Hypothalamus (tissue), 51 donors: ENCODE measurements at places on chromosomes 5 and 9.

- DNase-seq = no peak
Measured at GRCh38 chr5:32083981-32084430, 90.1 kb downstream of the GOLPH3 start.

GRCh38 chr5:57166276-57166675 is 7.6 kb upstream of the GPBP1 start:
- DNase-seq = no peak

GRCh38 chr9:20321423-20322082 is 300.7 kb downstream of the MLLT3 start:
- no peak for DNase-seq

DNA sequence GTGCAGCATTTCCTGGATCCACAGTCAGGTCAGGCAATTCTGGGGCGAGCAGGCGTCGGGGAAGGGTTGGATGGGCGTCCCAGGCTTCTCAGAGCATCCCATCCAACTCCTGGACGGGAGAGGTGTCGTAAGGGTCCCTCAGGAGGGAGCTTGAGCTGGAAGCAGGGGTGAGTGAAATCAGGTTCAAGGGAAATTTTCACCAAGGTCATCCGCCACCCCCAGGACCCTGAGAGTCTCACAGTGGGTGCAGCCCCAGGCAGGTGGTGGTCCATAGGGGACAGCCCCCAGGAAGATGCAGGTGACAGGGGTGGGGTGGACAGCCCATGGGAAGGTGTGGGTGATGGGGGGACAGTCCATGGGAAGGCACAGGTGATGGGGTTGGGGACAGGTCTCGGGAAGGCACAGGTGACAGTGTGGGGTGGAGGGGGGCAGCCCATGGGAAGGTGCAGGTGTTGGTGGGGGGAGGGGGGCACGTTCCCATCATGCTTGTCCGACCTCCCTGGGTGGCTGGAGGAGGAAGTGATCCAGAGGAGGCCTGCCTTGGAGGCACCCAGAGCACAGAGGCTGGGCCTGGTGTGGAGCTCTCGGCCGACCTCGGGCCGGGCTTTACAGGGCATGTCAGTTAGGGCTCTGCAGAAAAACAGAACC is 48.9 kb downstream of the AHRR start:
- no peak for DNase-seq

DNA sequence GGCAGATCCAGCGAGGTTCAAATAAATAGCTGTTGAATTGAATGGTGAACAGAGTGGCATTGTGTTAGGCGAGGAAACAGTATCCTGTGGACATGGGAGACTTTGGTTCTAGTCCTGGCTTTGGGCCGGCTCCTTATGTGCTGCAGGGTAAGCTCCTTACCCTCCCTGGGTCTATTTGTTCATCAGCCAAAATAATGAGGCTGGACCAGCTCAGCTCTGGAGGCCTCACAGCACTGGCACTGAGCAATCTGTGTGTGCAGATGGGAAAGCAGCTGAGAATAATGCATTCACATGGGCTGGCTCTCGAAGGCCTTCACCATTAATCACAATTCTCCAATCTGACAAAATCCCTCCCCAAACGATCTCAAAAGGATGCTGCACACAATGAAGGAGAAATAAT is 81.9 kb downstream of the APBA1 start:
- no peak for DNase-seq

DNA sequence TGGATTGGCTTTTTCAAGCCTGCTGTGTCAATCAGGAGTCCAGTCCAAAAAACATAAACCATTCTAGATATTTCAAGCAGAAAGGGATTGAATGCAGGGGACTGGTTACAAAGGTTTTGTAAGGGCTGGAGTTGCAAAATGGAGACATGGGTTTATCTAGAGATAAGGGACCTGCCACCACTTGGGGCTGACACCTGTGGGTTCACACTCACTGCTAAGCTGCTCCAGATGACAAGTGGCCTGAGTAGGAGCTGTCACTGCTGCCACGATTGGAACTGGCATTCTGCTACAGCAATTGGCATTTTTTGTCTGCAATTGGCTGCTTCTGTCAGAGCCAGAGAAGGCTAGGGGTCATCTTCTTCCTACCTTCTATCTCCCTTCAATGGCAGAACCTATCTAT is 66.3 kb upstream of the ZFR start:
- DNase-seq = no peak

DNA sequence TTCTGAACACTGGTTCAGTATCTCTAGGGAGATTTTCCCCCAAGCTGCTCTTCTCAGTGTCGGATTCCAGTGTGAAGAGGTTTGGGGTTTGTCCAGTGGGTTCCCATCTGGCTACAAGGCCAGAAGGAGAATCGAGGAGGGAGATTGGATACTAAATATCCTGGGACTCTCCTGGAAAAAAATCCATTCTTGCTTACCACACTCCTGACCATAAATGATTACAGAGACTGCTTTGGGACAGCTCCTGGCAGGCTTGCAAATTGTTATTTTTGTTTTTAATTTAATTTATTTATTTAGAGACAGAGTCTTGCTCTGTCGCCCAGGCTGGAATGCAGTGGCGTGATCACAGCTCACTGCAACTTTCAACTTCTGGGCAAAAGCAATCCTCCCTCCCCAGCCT is 4.7 kb upstream of the SUSD1 start:
- DNase-seq = no peak

DNA sequence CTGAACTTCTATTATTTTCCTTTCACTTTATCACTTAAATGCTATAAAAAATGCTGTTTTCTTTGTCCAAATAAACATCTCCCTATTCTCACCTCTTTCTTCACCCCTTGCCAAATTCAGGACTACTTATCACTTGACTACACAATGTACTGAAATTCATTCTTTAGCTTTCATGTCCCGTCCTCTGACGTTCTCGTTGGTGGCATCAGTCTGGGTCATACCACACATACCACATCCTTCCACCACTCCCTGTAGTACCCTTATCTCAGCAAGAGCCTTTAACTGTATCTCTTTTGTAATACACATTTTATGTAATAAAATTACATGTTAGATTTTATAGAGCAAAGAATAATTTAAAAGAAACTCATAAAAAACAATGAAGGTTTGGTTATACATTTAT is 231.1 kb upstream of the PAPPA start:
- no peak for DNase-seq

DNA sequence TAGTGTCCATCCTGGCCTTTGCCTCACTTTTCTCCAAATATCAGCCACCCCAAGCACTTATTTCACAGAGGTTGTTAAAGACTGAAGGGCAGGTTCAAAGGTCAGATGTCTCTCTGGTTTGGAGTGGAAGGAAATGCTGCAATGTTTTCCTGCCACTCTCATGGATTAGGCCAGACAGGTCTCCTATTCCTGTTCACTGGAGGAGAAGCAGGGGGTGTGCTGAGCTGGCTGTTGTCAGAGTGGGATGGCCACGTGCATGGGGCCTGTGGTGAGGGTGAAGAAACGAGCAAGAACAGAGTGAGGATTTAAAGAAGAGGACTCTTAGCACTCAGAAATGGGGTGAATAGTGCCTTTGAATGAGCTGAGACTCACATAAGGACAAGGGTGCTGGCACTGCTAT is 6.7 kb downstream of the TMEM8B start:
- DNase-seq = no peak

- DNase-seq = no peak
Measured at GRCh38 chr5:177226860-177227259, 76.7 kb downstream of the RAB24 start.

DNA sequence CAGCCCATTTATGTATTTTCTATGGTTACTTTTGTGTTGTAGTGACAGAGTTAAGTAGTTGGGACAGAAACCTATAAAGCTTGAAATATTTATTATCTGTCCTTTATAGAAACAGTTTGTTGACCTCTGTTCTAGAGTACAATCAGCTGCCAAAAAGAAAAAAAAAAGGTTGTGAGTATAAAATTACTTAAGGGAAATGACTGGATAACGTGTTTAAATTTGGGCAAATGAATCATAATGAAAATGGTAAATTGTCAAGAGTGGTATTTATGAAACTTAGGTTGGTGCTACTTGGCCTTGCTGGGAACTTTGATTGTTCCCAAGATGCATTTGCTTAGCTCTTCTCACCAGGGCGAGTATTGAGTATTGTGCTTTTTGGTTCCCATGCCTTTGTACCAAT is 70.2 kb upstream of the IL6ST start:
- no peak for DNase-seq

DNA sequence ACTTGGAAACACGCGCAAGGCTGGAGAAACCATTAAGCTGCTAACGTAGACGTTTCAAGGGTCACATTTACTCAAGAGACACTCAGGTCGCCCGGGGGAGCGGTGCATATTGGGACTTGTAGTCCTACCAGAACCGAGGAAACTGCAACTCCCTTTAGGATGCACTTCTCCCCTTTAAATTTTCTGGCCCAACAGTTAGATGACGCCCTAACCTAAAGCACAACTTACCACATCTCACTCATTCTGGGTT is 384 bp upstream of the DMXL1 start:
- peak; percentile 87 for DNase-seq

DNA sequence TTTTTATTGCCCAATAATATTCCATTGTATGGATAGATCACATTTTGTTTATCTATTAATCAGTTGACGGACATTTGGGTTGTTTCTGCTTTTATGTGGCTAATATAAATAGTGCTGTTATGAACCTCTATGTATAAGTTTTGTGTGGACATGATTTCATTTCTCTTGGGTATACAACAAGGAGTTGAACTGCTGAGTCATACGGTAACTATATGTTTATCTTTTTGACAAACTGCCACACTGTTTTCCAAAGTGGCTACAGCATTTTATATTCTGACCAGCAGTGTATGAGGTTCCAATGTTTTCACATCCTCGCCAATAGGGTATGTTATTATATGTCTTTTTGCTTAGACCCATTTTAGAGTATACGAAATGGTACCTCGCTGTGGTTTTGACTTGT is 264.3 kb downstream of the RFX3 start:
- no peak for DNase-seq

GRCh38 chr9:30713243-30713642 is 1671.2 kb upstream of the ACO1 start:
- DNase-seq = no peak

DNA sequence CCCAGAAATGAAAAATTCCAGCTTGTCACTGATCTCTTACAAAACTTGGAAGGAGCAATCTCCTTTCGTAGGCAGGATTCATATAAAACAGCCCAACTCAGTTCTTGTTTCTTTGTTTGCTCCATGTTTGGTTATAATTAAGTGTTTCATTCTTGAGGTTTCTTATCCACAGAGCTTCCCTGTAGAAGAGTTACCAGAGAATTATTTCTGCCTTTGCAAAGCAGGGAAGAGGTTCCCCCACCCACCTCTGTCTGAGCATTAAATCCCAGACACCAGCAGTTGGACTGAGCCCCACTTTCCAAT is 34.1 kb upstream of the RAI14 start:
- no peak for DNase-seq

- DNase-seq = no peak
Measured at GRCh38 chr5:81629986-81630385, 120.9 kb downstream of the SSBP2 start.

- DNase-seq = no peak
Measured at GRCh38 chr9:89953824-89954615, 349.2 kb downstream of the GADD45G start.

DNA sequence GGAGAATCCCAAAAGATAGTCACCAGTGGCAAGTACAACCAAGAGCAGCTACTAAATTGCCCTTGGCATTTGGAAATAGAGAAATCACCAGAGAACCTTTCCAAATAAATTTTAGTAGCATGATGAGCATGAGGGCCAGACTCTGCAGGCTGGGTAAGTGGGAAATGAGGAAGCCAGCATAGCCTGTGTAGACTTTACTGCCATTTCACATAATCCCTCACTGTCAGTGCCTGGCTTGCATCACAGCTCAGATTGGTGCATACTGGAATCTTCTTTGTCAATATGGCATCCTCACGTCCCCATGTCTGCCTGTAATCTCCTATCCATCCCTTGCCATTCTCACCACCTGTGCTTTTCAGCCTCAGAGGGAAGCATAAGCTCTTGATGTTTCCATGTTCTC is 14.5 kb downstream of the GRAMD2B start:
- no peak for DNase-seq

DNA sequence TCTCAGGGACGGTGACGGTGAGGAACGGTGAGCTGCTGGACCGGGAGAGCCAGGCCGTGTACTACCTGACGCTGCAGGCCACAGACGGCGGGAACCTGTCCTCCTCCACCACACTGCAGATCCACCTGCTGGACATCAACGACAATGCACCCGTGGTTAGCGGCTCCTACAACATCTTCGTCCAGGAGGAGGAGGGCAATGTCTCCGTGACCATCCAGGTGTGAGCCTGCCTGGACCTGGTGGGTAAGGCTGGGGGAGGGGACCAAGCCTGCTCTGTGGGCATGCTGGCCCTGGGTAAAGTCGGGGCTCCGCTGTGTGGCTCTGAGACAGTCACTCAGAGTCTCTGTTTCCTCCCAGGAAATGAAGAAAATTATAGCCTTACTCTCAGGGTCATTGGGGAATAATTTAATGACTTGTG is 29.3 kb downstream of the CDHR2 start:
- DNase-seq = no peak

DNA sequence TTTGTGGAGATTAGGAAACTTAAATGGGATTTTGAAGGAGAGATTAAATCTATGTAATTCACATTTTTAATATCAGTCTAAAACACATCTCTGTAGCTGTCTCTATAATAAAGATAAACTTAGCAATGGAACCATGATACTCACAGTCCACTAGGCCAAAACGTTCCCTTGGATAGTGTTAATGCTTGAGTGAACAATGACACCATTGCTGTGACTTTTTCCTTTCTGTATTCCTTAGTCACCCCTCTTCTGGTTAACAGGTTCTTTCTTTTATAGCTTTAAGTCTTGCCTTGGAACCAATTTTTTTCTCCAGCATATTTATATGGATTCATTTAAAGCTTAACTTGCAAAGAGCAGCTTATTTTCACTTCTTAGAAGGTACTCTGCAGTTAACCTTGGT is 63.3 kb downstream of the INSL6 start:
- DNase-seq = no peak

GRCh38 chr5:150143350-150144245 is 12.0 kb downstream of the PDGFRB start:
- DNase-seq = peak; percentile 29

DNA sequence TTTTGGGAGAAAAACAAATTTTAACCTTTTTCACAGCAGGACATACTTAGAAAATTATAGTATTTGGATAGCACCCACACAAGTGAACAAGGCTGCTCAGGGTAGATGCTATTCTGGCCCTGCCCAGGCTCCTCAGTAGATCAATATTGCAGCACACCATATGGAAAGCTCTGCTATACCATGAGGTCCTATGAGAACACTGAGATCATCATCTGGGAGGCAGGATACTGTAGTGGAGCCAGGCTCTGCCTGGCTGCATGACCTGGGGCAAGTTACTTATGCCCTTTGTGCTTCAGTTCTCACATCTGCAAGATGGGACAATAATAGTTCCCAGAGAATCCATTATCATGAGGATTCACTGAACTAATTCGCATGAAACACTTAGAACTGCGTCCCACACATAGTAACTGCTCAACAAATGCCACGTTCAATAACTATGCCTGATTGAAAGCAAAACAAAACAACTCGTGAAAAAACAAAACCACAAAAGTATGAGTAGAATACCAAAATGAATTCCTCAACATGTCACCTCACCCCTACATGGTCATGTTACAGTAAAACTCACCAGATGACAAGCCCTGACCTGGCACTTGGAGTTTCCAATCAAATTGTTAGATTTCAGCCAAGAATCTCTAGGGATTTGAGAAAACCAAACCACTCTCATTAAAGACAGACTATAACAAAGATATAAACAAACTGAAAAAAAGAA is 31.9 kb downstream of the ARSB start:
- DNase-seq = no peak
